ENCODE measurements at places on chromosomes 16 and 17.

DNA sequence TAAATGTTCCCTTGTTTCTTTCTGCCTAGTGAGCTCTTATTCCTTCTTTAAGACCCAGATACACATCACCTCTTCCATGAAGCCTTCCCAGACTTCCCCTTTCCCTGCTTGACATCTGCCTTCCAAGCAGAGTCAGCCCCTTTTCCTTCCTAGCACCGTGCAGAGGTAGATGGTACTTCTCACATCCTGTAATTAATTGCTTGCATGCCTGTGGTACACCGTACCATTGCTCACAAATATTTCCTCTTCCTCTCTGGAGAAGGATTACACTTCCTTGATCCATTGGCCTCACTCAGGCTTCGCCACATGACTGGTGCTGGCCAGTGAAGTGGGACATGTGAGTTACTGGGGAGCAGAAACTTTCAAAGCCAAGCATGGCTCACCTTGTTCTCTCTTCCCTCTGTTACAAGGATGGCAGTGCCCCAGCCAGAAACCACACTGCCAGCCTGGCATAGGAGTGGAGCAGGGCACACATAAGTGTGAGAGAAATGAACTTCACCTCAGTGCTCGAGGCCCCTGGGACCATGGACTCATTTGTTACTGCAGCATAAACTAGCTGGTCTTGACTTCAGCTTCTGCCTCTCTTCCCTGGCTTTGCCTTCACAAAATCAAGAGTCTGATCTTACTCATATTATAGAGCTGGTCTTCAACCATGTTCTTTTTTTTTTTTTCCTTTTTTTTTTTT, 44.0 kb downstream of the SOST start:
- no peak for DNase-seq

- no peak for DNase-seq
Measured at GRCh38 chr17:74123350-74123749, 80.1 kb upstream of the RPL38 start.

GRCh38 chr17:1908699-1909309, 79.0 kb downstream of the RPA1 start:
- DNase-seq, result peak; percentile 39

- no peak for DNase-seq
Measured at GRCh38 chr17:57349541-57350247, 93.4 kb downstream of the MSI2 start.

DNA sequence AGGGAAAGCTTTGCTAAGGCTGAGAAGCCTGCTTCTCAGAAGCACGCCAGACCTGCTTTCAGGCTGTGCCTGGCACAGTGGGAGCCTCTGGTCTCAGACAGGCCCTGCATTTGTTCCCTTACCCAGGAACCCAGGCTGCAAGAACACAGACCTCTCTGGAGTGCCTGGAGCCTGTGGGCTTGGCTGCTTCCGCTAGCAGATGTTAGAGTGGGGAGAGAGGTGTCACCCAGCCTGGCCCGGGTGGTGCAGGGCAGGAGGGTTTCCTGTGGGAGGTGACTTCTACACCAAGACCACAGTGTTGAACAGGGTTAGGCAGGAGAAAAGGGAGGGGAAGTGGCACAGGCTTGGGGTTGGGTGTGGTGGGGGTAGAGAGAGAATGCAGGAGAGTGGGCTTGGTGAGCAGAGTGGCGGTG, 35.8 kb upstream of the ADGRG1 start:
- no peak for DNase-seq

- no peak for DNase-seq
Measured at GRCh38 chr16:74455619-74456289, 34.5 kb upstream of the CLEC18B start.

GRCh38 chr17:33371377-33371776, 78.3 kb upstream of the ASIC2 start:
- no peak for DNase-seq

- DNase-seq, result no peak
Measured at GRCh38 chr17:6457688-6458459, 13.6 kb downstream of the PIMREG start.

GRCh38 chr17:22090263-22090935, 398.1 kb downstream of the KCNJ18 start:
- no peak for DNase-seq

GRCh38 chr17:4249452-4250029, 14.2 kb downstream of the ANKFY1 start:
- no peak for DNase-seq

GRCh38 chr17:35519439-35519838, 18.0 kb downstream of the SLFN12L start:
- DNase-seq, result no peak

DNA sequence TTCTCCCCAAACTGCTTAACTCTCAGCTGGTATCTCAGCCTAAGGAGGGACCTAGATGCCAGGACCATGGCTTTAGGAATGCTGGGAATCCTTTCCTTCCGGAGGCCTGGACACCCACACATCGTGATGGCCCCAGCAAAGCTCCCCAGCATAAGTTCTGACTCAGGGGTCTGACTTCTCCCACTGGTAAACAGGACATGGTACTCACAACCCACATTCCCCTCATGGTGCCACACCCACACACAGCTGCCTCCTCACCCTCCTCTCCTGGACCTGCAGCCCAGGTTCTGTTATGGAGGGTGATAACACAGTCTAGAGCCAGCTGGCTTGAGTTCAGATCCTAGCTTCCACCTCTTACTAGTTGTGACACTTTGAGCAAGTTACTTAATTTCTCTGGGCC, 719 bp upstream of the RNF227 start:
- DNase-seq, result no peak

DNA sequence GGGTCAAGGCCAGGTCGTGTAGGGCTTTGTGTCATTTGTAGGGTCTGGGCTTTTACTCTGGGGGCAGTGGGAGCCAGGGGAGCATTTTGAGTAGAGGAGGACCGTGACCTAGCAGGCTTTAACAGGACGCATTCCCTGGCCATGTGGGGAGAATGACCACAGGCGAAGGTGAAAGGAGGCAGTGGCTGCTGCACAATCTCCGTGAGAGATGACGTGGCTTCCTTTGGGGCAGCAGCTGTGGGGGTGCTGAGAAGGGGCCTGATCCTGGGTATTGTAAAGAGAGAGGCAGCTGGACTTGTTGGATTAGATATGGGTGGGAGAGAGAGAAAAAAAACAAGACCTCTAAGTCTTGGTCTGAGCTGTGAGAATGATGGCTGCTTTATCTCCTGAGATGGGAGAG, 46.0 kb downstream of the KATNIP start:
- DNase-seq, result no peak

DNA sequence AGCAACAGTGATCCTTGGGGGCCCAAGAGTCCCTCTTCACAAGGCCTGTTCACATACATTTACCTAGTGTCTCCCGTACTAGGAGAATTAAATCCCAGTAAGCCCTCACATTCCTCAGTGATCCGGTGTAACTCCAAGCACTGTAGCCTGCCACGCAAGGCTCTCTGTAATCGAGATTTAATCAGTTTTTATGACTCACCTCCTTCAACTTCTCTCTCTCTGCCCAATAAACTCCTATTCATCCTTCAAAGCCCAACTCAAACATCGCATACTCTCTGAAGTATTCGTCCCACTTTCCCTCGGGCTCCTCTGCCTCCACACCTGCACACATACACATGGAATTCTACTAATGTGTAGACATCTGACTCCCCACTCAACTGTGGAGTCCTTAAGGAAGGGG, 141.8 kb downstream of the CMIP start:
- DNase-seq, result no peak

DNA sequence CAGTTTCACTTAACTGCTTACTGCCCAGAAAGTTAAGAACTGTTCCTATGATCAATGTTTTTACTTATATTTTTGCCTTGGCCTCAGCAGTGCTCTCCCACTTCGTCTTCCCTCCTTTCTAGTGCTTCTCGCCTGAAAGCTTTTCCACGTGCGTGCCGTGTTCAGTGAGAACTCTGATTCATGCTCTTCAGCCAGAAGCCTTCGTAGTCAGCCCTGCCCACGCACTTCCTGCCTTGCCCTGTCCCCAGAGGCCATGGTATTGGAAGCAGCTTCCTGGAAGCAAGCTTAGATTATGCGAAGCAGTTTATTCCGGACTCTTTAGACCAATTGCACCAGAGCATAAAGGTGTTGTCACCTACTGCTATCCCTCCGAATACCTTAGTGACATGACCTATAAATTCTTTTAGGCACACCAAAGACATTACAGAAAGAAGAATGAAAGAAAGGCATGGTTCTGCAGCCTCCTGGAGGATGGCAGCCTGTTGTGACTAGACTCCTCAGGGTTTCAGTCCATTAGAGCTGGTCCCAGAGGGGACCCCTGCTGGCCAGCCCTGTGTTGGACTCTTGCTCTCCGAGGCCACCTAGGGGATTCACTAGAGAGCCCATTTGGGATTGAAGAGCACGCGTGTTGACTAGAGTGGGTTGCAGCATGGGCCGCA, 105.2 kb downstream of the RPTOR start:
- peak; percentile 78 for DNase-seq

DNA sequence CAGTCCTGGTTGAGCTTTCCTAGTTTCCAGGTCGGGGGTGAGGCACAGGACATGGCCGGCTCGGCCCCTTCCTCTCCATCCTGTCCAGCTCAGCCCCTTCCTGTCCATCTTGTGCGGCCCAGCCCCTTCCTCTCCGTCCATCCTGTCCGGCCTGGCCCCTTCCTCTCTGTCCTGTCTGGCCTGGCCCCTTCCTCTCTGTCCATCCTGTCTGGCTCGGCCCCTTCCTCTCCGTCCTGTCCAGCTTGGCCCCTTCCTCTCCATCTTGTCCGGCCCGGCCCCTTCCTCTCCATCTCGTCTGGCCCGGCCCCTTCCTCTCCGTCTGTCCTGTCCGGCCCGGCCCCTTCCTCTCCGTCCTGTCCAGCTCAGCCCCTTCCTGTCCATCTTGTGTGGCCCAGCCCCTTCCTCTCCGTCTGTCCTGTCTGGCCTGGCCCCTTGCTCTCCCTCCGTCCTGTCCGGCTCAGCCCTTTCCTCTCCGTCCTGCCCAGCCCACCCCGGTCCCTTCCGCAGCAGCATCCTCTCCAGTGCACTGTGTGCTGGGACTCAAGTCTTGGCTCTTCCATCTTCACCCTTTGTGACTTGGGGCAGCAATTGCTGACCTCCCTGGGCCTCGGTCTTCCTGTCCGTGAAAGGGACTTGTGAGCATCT, 5.5 kb upstream of the ZNF750 start:
- DNase-seq, result no peak

- no peak for DNase-seq
Measured at GRCh38 chr17:82007495-82008257, 15.0 kb downstream of the CENPX start.

DNA sequence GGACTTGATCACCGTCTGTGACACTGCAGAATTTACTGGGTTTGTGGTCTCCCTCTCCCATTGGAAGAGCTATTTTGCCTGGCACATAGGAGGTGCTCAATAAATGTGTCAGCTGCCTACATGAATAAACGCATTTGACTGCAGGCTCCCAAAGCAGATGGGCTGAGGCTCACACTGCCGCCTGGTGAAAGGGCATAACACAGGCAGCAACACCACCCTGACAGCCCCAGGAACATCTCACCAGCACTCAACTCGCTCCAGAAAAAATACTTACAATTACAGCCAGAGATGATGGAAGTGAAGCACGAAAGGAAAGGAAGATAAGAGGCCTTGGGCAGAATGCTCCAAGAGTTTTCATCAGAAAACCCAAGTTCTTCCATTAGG, 73.9 kb downstream of the RPH3AL start:
- no peak for DNase-seq

- DNase-seq, result no peak
Measured at GRCh38 chr16:69511651-69512050, 54.1 kb upstream of the NFAT5 start.

- DNase-seq, result no peak
Measured at GRCh38 chr17:55495239-55495638, 16.0 kb downstream of the SMIM36 start.

GRCh38 chr17:32970281-32970680, 21.4 kb upstream of the SPACA3 start:
- no peak for DNase-seq

- DNase-seq, result no peak
Measured at GRCh38 chr17:77444628-77444983, 303.8 kb downstream of the SEC14L1 start.

GRCh38 chr16:12157517-12158093, 181.1 kb downstream of the SNX29 start:
- DNase-seq, result no peak

DNA sequence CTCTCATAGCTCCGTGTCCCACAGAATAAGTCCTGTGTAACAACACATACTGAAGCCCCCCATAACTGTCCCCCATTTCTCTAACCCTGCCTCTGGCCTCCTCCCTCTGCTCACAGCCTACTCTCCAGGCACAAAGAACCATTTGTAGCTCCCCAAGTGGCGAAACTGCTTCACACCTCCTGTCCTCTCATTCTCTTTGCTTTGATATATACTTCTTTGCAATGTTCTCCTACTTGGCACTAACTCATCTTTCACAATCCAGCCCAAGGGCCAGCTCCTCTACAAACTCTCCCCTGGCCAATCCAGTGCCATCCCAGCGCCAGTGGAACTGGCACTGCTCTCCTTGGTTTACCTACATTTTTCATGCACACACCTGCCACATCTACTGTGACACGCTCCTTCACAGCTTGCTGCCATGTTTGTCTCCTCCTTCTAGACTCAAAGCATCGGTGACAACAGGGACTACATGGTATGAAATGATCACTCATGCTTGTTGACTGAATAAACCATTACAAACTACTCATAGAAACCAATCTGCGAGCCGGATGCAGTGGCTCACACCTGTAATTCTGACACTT, 12.8 kb downstream of the CYTH1 start:
- no peak for DNase-seq

DNA sequence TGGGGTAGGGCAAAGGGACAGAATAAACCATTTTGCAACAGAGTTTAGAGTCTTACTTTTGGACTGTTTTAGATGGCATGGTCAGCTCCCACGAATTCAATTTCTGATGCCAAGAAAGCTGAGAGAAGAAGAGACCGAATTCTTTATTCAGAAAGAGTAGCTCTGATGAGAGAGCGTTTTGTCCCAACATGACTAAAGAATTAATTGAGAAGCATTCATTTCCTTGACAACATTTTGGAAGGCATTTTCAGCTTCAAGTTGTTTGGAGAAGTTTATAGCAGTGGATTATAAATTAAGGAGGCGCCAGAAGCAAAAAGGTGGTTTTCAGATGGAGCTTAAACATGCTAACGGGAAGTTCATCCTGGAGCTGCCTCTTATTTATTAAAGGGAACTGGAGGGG, 12.2 kb downstream of the GAN start:
- no peak for DNase-seq

- DNase-seq, result no peak
Measured at GRCh38 chr16:66364117-66364958, 2.2 kb upstream of the CDH5 start.

- no peak for DNase-seq
Measured at GRCh38 chr16:80994451-80994850, 12.2 kb downstream of the CMC2 start.

All from stimulated activated CD4-positive, alpha-beta T cell treated with anti-CD3 and anti-CD28 coated beads, Interleukin-12 subunit alpha, Interleukin-12 subunit beta, amount 100 ng/mL, for 48 hours (primary cell).